ENCODE measurements at places on chromosomes 12 and 14.

DNA sequence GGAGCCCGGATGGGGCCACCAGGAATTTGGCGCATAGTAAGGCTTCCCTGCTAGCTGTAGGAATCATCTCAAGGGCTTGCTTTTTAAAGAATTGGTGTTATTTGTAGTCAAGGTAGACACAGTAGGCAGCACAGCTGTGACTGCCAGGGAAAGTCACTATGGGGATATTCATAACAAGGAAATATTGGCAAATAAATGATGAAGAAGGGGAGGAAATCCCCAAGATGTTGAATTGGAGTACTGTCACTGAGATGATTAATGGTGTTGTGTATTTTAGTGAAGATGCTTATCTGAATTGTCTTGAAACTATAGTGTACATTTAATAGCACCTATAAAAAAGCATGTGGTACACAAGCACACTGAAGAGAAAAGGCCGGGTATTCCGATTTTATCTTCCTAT, 118.9 kb downstream of the NPAS3 start:
- DNase-seq = no peak

DNA sequence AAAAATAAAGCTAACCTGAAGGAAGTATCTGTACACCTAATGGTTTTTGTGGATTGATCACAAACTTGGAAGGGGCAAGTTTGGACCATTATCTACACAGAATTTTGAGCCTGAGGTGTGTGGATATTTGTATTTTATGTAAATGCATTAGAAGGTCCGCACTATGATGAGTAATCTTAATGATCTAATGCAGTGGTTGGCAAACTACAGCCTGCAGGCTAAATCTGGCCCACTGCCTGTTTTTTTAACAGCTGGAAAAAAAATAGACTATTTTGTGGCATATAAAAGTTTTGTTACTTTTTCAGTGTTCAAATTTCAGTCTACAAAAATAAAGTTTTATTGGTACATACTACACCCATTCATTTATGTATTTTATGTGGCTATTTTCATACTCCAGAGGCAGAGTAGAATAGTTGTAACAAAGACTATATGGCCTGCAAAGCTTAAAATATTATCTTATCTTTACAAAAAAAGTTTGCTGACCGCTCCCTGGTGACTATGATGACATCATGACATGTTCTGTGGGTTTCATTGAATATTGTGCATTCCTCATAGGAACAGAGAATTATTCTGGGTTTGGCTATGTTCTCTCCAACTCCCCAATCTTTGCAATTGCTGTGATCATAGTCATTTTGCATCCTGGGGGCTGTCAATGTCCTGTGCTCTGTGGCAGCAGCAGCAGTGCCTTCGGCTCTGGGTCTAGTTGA, 962.6 kb upstream of the FBXO33 start:
- DNase-seq = no peak

- no peak for DNase-seq
Measured at GRCh38 chr12:46244273-46244915, 24.4 kb downstream of the SLC38A1 start.

DNA sequence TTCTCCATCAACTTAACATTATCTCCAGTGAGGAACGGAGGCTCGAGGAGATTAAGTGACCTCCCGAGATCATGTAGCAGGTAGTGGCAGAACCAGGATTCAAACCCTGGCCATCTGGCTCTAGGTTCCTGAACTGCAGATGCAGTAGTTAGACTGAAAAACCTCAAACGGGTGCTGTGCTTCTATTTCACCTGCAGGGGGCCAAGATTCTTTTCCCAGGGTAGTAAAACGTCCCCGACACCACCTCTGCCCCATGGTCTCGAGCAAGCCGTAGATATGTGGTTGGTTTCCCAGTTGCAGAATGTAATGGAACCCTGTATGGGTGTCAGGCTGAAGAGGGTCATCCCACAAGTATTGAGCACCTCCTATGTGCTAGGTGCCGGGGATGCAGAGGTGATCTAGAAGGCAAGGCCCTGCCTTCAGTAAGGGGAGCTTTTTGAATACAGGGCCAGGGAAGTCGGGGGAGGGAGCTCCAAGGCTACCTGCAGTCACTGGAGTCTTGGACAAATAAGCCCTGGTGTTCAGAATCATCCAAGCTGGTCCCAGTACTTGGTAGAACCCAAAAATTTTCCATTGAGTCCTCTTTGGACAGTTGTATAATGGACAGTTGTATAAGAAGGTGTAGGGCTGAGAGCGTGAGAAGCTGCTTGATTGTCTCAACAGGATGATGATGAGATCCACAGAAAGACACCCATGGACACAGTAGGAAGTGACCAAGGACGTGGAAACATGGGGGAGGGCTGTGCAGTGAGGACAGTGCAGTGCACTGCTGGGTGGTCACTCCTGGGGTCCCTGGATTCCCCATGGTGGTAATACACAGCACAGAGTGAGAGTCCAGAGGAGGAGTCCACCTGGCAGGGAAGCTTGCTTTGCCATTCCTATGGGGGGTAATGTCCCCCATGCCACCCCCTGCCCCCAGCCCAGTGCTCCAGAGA, 197.2 kb downstream of the CHST11 start:
- DNase-seq = no peak

GRCh38 chr14:30375296-30375892, 183.6 kb upstream of the G2E3 start:
- peak; percentile 12 for DNase-seq

GRCh38 chr12:113163030-113163360, 13.5 kb downstream of the CFAP73 start:
- DNase-seq = no peak

DNA sequence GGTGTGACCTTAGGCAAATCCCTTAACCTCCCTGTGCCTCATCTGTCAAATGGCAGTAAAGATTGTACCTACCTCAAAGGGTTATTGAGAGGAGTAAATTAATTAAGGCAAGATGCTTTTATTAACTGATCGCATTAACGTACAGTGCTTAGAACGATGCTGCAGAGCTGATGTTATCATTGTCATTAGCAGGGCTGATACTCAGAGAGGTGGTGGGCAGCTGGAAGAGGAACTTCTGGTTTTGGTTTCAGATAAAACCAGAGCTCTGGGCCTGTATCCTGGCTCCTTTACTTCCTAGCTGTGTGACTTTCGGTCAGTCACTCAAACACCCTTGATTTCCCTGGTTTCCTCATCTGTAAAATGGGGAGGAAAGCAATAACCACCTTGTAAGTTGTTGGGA, 55.1 kb downstream of the CALM1 start:
- no peak for DNase-seq

GRCh38 chr14:74302634-74303569, at the start of gene ABCD4:
TSS of gene ABCD4 (minus strand) at chr14:74302934. CDS start at chr14:74302912, 22 bp downstream.
- DNase-seq = peak; percentile 97

DNA sequence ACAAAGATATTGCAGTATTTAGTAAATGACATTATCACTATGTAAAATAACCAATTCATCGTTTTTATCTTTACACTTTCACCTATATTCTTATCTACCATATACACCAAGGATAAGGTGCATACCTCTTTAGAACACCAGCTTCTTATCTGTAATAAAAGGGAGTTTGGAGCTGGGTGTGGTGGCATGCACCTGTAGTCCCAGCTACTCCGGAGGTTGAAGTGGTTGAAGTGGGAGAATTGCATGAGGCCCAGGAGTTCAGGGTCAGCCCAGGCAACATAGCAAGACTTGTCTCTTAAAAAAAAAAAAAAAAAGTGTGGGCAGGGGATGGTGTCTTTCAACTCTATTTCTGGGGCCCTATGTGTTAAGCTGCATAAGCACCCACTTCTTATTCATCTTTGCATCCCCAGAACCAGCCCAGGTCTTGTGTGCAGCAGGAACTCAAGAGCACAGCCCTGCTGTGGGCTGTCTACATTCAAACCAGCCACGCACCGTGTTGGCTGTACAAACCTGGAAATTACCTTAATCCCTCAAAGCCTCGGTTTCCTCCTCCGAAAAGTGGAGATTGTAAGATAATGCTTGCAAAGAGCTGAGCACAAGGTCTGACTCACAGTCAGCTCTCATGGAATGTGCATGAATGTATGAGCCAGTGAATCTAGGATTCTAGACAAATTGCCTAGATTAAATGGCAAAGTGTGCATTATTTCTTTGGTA, 256.6 kb upstream of the FOXN3 start:
- DNase-seq = no peak

GRCh38 chr12:52059582-52060497, 8.6 kb downstream of the NR4A1 start:
- DNase-seq = no peak

- DNase-seq = no peak
Measured at GRCh38 chr12:124774462-124775167, 89.0 kb downstream of the SCARB1 start.

- no peak for DNase-seq
Measured at GRCh38 chr14:71659159-71659558, 273.1 kb upstream of the RGS6 start.

GRCh38 chr14:69651664-69652063, 40.3 kb downstream of the SUSD6 start:
- DNase-seq = no peak

DNA sequence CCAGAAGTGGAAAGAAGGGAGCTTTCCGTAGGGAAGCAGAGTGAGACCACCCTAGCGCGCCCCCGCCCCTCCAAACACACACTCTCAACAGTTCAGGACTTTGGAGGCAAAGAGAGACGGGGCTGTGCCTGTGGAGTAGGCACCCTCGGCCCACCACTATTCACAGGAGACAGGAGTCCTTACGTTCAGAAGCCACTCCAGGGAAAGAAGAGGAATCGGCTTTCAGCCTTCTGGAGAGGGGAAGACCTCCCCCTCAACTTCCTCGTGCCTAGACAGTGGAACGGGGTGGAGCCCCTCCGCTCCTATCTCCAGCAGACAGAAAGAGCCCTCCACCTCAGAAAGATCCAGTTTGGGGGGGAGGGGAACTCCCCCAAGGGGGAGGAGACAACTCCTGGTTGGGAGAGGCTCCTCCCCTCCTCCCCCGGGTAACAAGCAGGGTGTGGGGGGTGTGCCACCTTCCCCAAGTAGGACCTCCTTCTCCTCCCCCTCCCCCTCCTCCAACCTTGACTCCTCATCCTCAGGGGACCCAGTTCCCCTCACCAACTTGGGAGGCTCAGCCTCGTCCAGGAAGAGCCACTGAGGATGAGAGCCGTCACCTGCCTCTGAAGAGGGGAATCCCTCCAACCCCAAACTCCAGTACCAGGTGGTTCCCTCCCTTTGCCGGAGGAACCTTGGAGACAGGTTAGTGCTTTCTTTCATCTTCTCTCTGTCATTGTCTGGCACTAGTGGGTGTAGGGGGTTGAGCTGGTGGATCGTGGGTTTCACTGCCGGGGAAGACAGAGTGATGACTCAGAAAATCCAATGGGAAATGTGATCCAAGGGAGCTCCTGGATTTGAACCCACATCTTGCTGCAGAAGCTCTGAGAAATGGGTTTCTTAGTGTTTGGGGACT, 883 bp downstream of the FOXJ2 start:
- no peak for DNase-seq

Data from NCI-H524 treated with DMSO at 0.1 percent for 48 hours (cell line).